ENCODE measurements at places on chromosomes 1 and 21.

- no peak for DNase-seq
Measured at GRCh38 chr1:165512816-165513215, 31.0 kb upstream of the LRRC52 start.

- DNase-seq: no peak
Measured at GRCh38 chr1:244304156-244304555, 147.6 kb downstream of the ADSS2 start.

DNA sequence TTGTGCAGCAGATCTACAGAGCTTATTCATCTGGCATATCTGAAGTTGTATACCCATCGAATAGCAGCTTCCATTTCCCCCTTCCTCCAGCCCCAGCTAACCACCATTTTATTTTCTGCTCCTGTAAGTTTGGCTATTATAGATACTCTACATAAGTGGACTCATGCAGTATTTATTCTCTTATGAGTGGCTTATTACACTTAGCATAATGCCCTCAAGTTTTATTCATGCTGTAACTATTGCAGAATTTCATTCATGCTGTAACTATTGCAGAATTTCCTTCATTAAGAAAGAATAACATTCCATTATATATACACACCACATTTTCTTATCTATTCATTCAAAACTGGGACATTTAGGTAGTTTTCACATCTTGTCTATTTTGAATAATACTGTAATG lies 30.5 kb upstream of the IFI16 start:
- no peak for DNase-seq

- no peak for DNase-seq
Measured at GRCh38 chr1:27536767-27537166, 46.8 kb upstream of the WASF2 start.

- DNase-seq: no peak
Measured at GRCh38 chr1:99171184-99171813, 93.0 kb upstream of the PLPPR4 start.

GRCh38 chr1:243477731-243478290 lies 222.0 kb downstream of the SDCCAG8 start:
- DNase-seq: no peak

GRCh38 chr1:9942399-9942938 lies 722 bp downstream of the LZIC start:
- no peak for DNase-seq

GRCh38 chr1:19163261-19163660 lies 46.8 kb downstream of the UBR4 start:
- DNase-seq: no peak

GRCh38 chr21:44734026-44734745 lies 22.8 kb upstream of the TSPEAR start:
- DNase-seq: peak; percentile 33

DNA sequence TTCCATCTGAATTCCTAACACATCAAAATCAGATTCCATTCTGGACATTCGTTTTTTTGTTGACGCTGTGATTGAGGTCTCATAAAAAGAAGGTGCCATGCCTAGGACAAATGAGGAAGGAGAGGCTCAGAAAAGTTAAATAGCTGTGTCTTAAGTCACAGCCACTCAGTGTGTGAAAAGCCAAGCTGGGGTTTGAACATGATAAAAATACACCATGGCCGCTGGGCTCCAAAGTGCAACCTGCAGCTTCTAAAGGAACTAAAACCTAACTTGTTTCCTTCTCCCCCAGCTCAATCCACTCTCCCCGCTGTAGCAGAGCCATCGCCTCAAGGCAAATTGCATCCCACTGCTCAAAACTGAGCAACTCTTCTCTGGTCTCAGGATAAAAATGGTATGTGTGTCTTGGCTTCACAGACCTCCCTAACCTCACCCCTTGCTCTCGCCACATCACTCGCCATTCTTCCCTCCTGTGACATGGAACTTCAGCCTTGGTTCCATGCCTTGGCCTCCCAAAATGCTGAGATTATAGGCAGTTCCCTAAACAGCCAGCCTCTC lies 22.1 kb upstream of the FAM20B start:
- no peak for DNase-seq

GRCh38 chr1:54683453-54683852 lies 32.2 kb upstream of the TTC4 start:
- DNase-seq: no peak

- no peak for DNase-seq
Measured at GRCh38 chr21:38434913-38435533, 63.3 kb downstream of the ERG start.

DNA sequence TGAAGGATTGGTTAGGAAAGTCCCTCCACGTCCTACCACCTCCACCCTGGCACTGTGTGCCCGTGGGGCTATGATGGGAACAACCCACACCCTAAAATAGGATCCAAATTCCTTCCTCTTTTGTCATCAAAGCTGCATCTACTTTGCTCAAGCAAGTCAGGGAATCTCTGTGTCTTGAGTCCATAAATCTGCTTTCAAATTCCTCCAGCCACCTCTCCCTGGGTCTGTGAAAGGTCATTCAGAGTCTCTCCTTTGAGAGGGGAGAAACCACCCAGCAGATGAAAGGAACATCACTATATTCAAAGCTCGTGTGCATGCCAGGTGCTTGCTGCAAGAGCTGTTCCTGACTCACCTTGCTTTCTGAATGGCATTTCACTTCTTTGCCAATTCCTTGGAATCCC lies 243.6 kb downstream of the TM2D1 start:
- no peak for DNase-seq

DNA sequence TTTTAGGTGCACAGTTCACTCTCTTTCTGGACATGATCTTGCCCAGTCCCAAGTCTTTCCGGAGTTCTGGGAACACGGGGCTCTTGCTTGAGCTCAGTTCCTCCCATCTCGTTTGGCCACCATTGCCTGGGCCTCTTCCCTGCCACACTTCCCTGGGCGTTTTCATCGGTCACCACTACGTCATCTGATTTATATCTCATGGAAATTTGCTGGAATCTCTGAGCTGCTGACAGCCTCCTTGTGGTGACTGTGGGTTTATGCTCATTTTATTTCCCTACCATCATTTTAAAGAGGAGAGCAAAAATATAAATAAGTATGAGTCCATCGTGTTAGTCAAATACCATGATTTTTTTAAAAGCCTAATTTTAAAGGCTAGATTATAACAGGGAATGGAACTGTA lies 449.1 kb upstream of the KAZN start:
- DNase-seq: no peak

DNA sequence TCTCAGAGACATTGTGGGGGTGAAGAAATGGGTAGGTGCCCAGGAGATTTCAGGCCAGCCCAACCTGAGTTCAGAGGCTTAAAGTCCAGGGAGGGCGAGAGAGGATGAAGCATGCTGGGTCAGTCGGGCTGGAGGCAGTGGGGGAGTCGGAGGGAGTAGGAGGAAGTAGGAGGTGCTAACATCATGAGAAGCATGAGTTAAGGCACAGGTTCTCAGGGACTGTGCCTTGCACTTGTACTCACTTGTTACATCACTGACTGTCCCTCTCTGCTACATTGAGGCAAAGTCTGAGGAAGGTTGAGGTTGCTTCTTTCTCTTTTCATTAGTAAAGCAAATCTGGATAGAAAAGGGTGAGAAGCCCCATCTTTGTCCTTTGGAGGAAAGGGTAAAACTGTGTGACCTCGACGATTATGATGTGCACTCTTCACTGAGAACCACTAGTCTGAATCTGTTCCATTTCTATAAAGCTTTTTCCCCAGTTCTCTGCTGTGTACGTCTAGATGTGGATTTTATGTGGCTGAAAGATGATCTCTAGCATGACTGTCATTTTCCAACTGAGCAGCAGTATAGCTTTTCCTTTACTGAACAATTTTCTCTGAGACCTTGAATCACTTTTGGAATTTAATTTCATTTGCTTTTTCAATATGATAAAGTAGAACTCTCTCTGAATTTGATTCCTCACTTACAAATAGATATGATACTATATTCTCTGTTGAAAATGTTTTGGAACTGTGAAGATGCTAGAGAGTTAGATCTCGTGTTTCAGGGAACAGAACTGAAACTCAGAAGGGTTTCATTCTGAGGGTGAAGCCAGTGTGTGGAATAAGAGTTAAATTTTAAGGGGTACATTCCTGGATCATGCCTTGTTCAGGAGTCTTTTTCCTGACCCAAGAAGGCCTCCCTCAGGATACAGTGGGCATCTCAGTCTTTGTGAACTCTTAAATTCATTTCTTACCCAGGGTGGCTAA lies 94.6 kb downstream of the FGGY start:
- DNase-seq: no peak

DNA sequence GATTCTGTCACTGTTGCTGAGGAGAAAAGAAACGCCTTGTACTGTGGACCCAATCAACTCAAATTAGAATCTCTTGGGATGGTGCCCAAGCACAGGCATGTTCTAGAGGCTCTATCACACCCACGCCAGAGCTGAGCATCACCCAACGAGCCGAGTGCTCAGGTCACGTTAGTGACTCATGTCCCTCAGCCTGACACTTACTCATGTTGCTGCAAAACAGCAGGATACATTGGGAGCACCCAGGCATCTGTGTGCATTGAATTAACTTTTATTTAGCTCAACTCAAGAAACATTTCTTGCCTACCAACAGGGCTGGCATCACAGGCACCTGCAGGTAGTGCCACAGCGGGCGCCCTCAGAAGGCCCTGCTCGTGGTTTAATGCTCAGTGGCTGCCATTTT lies 149.8 kb downstream of the ETS2 start:
- no peak for DNase-seq

DNA sequence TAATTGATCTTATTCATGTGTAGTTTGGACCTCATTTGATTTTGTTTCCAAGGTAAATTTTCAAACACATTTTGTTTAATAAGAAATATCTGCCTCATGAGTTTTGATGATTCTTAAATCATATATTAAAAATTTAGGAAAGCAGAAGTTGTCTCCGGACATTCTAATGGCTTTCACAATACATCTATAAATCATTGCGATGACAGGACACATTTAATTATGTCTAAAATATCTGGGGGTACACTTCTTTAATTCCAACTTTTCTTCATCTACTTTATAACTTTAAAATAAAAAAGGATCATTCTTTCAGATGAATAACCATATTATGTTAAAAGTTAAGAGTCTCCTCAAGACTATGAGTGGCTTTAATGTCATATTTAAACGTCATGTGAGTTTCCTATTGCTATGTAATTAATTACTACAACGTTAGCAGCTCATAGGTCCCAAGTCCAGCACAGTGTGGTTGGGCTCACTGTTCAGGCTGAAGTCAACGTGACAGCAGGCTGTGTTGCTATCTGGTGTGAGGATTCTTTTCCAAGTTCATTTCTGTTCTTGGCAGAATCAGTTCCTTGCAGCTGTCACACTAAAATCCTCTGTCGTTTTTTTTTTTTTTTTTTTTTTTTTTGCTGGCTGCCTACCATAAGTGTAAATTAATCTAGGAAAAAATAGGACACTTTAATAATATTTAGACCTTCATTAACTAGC lies 893.5 kb downstream of the LTN1 start:
- no peak for DNase-seq

- no peak for DNase-seq
Measured at GRCh38 chr1:152718238-152718637, 10.3 kb downstream of the LCE4A start.

DNA sequence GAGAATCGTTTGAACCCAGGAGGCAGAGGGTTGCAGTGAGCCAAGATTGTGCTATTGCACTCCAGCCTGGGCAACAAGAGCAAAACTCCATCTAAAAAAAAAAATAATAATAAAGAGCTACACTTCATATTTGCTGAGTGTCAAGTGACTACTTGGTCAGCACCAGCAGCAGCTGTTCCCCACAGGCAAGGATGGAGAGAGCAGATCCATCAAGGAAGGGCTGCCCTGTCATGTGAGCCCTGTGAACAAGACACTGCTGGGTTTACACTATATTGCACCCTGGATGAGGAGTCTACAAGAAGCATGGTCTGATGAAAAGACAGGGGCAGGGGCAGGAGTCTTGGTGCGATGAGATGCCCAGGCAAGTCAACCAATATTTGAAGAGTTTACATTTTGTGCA lies 3.6 kb downstream of the CTNNBIP1 start:
- DNase-seq: no peak

- no peak for DNase-seq
Measured at GRCh38 chr1:92934395-92935378, 26.6 kb downstream of the DIPK1A start.

- DNase-seq: no peak
Measured at GRCh38 chr1:159279773-159280172, 22.4 kb upstream of the FCER1A start.

DNA sequence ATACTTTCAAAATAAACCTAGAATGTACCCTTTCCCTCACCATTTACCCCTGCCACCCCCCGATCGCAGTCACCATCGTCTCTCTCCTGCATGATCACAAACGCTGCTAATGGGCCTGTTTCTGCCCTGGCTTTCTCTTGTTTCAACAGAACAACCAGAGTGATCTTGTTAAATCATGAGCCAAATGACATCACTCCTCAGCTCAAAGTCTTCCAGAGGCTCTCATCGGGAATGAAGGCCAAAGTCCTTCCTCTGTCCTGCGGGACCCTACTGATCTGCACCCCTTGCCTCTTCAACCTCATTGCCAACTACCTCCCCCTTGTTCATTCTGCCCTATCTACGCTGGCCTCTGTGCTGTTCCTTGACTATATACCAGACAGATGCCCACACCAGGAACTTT lies 39.4 kb upstream of the PTGFRN start:
- no peak for DNase-seq

DNA sequence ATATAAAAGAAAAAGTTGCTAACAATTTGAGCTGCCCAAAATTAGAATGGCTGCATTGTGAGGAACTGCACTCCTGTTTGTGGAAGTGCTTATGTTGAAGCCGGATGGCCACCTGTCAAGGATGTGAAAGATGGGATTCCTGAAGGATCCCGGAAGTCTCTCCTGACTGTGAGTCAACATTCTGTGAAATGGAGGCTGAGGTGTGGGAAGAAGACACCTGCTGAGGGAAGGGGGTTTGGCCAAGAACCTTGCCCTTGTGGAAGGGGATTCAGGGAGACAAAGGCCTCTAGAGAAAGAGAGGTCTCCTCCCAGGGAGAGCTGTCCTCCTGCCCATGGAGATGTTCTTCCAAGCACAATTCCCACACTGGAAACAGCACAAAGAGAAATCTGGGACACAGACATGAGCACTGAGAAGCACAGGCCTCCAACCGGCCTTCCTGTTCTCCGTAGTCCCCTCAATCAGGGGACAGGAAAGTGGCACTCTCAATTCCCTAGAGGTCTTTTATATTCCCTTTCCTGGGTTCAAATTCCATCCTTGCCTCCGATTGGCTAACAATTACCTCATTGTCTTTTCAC lies 70.5 kb downstream of the CD2 start:
- no peak for DNase-seq

DNA sequence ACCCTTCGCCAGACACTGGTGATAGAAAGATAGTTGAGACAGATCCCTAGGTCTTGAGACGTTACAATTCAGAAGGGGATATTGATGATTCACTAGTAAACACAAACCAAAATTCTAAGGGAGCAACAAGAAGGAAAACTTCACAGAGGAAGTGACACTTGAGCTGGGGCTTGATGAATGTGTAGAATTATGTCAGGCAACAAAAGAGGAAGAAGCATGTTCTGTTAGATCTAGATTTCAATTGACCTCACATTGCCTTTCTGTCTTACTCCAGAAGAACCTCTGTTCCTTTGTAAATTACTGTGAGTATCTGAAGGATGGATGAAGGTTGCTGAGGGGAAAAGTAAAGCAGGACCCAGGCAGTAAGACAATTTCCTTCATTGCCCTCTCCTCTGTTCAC lies 328.2 kb downstream of the KCTD3 start:
- no peak for DNase-seq

- DNase-seq: no peak
Measured at GRCh38 chr1:29454616-29455380, 218.5 kb downstream of the PTPRU start.
